Upper lobe of right lung (tissue), 1 donor: ENCODE measurements at places on chromosomes 16 and 17. TPM values are rescaled to one million over a fixed set of nuclear protein-coding genes. Genes with fewer than 3 reads are reported as not detected.

GUCY2D gene
- 2.6 TPM for total RNA-seq

CCL1 gene
- not detected for total RNA-seq

FAM171A2 gene
- total RNA-seq, result 1.8 TPM

BOLA2 gene
- 4.3 TPM for total RNA-seq

PDIA2 gene
- 0.96 TPM for total RNA-seq

ZFPM1 gene
- 8.4 TPM for total RNA-seq

REXO5 gene
- 1.4 TPM for total RNA-seq

TMC7 gene
- total RNA-seq, result 5.0 TPM

HCRT gene
- not detected for total RNA-seq

DNA sequence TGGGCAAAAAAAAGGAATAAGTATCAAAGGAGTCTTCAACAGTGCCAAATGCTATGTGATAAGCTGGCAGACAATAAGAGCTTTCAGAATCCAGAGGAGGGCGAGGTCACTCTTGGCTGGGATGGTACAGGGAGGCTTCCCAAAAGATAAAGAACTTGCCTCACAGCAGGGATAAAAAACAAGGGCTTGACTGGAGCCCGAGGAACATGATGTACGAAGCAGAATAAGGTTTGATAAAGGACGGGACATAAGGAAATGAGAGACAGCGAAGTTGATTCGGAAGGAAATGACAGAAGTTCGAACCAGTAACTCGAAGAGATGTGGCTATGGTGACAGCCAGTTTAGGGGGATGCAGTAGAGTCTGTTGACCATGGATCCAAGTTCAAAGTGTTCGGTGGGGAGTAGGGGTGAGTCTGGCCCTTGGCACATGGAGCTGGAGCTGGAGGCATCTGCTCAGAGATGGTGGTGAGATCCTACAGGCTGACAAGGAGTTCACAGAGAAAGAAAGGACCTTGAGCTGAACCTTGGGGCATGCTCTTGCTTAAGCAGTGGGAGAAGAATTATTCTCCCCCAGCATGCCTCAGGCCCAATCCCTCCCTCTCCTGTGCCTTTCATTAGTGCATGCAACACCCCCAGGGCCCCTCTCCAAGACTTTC is 137.6 kb upstream of the RCVRN start:
- no peaks in the 10 kb centered on the region for H3K27me3 ChIP-seq
- no peak overlapping the region for H3K27ac ChIP-seq
- H3K36me3 ChIP-seq, result no peaks in the 10 kb centered on the region
- DNase-seq, result no peak

- no peak for DNase-seq
- H3K27ac ChIP-seq, result peak overlapping the region; percentile 14
- no peaks in the 10 kb centered on the region for H3K27me3 ChIP-seq
- peaks cover 14% of the 10 kb centered on the region for H3K4me1 ChIP-seq
- no peaks in the 10 kb centered on the region for H3K36me3 ChIP-seq
Measured at GRCh38 chr17:82517230-82517865, 2.2 kb upstream of the FOXK2 start.

GRCh38 chr16:67230809-67231660 is 4.1 kb downstream of the TMEM208 start:
- no peak for DNase-seq
- H3K27me3 ChIP-seq, result no peaks in the 10 kb centered on the region
- H3K4me1 ChIP-seq, result peaks cover 12% of the 10 kb centered on the region
- H3K36me3 ChIP-seq, result peaks cover 79% of the 10 kb centered on the region
- H3K27ac ChIP-seq, result no peak overlapping the region

- H3K27me3 ChIP-seq, result no peaks in the 10 kb centered on the region
- peak overlapping the region; percentile 72 for H3K27ac ChIP-seq
- H3K4me3 ChIP-seq, result no peak overlapping the region
- H3K36me3 ChIP-seq, result no peaks in the 10 kb centered on the region
Measured at GRCh38 chr17:49739641-49740271, 24.2 kb downstream of the FAM117A start.

GRCh38 chr16:75402159-75402820 is 31.0 kb downstream of the CFDP1 start:
- H3K4me3 ChIP-seq, result no peak overlapping the region
- H3K36me3 ChIP-seq, result no peaks in the 10 kb centered on the region
- DNase-seq, result no peak
- H3K4me1 ChIP-seq, result peaks cover 13% of the 10 kb centered on the region
- no peak overlapping the region for H3K27ac ChIP-seq

GRCh38 chr17:42271779-42272035 is 4.5 kb downstream of the STAT5B start:
- no peak for DNase-seq
- no peak overlapping the region for H3K27ac ChIP-seq
- no peaks in the 10 kb centered on the region for H3K27me3 ChIP-seq
- no peaks in the 10 kb centered on the region for H3K36me3 ChIP-seq
- no peak overlapping the region for H3K4me3 ChIP-seq

DNA sequence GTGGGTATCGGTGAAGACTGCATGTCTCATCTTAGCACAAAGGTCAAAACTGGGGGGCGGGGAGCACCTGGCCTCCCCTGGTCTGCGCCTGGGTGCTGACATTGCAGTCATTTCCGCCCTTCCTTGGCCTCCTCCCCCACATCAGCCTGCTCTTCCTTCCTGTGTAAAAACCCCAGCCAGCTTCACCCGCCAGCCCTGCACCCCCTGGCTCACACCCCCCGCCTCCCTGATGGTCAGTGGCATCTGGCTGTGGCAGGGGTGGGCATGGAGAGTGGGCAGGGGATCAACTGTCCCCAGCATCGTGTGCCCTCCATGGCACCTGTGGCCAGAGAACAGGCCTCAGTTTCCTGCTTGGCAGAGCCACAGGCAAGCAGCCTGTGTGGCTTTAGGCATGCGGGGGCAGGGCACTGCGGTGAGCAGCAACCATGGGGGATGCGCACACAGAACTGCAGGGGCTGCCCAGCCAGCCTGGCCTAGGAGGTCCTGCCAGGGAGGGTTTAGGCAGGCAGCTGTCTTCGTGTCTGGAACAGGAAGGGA is 26.5 kb upstream of the LASP1NB start:
- no peaks in the 10 kb centered on the region for H3K27me3 ChIP-seq
- peak; percentile 74 for DNase-seq
- H3K4me3 ChIP-seq, result peak overlapping the region; percentile 14
- H3K36me3 ChIP-seq, result peaks cover 60% of the 10 kb centered on the region

DNA sequence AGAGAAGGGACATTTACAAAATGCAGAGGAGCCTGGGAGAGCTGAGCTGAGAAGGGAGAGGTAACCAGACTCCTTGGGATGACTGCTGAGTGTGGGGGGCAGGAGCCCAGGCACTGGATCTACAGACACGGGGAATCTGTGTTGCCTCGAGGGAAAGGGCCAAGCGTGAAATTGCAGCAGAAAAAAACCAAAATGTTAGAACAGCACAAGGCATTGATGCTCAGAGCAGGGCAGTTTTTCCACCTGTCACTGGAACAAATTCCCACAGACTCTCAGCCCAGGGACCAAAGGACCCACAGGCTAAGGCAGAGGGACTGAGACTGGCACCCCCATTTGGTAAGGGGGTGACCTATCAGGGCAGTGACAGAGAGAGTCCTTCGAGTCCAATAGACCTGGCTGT is 2.0 kb downstream of the PITPNM3 start:
- peak overlapping the region; percentile 68 for H3K27ac ChIP-seq
- peaks cover 26% of the 10 kb centered on the region for H3K4me1 ChIP-seq
- H3K27me3 ChIP-seq, result peaks cover 9% of the 10 kb centered on the region
- H3K36me3 ChIP-seq, result no peaks in the 10 kb centered on the region
- H3K4me3 ChIP-seq, result no peak overlapping the region
- no peak for DNase-seq

- H3K36me3 ChIP-seq, result no peaks in the 10 kb centered on the region
- no peak overlapping the region for H3K27ac ChIP-seq
- H3K4me1 ChIP-seq, result no peaks in the 10 kb centered on the region
- no peak overlapping the region for H3K4me3 ChIP-seq
Measured at GRCh38 chr17:39376434-39376833, 25.0 kb downstream of the FBXL20 start.

DNA sequence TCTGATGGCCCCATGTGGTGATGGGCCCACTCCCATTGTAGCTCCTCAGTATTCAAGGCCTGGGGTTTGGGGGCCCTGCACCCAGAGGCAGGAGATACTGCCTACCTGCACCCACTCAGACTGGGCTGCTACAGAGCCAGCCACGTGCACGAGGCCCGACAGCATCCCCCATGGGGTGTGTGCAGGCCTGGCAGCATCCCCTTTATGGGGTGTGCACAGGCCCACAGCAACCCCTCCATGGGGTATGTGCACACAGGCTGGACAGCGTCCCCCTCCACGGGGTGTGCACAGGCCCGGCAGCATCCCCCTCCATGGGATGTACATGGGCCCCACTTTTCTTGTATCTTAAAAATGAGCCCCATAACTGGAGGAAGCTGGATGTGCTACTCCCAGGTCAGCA is 156.0 kb downstream of the RBFOX3 start:
- H3K4me1 ChIP-seq, result no peaks in the 10 kb centered on the region
- no peak for DNase-seq

- H3K36me3 ChIP-seq, result no peaks in the 10 kb centered on the region
- no peaks in the 10 kb centered on the region for H3K4me1 ChIP-seq
- H3K27ac ChIP-seq, result no peak overlapping the region
- H3K27me3 ChIP-seq, result no peaks in the 10 kb centered on the region
- no peak overlapping the region for H3K4me3 ChIP-seq
- no peak for DNase-seq
Measured at GRCh38 chr16:82888591-82889001, 261.8 kb downstream of the CDH13 start.

- H3K4me3 ChIP-seq, result no peak overlapping the region
- H3K36me3 ChIP-seq, result no peaks in the 10 kb centered on the region
- H3K4me1 ChIP-seq, result no peaks in the 10 kb centered on the region
- no peak overlapping the region for H3K27ac ChIP-seq
- H3K27me3 ChIP-seq, result no peaks in the 10 kb centered on the region
Measured at GRCh38 chr17:71057448-71057847, 888.1 kb downstream of the KCNJ2 start.

- DNase-seq, result peak; percentile 68
- no peak overlapping the region for H3K27ac ChIP-seq
Measured at GRCh38 chr17:48791128-48792032, 25.6 kb downstream of the TTLL6 start.

DNA sequence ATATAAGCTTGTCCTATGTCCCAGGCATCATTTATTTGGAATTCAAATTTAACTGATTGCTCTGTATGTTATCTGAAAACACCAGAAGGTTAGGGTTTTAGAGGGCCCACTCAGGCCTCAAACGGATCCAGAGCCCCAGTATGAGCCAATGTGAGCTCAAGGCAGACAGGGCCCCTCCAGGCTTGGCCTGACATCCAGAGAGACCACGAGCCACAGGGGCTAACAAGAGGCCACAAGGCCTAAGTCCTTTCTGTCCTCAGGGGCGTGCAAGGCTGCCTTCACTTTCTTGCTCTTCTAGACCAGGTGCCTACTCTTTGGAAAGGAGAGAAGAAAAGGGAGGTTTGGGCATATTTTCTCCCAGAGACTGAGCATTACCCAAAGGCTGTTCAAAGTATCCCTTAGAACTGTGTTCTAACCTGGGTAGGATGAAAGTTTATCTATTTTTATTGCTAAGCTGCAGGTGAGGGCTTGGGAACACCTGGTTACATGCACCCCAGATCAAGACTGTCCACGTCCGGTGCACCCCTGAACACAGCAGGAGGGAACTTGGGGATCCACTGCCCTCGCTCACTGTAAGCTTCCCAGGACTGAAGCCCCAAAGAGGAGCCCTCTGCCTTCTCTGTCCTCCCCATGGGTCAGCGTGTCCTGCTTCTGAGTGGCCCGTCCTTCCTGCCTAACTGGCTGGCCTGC is 1.5 kb upstream of the ENGASE start:
- H3K36me3 ChIP-seq, result peaks cover 9% of the 10 kb centered on the region
- no peak overlapping the region for H3K4me3 ChIP-seq
- peak; percentile 41 for DNase-seq
- H3K27ac ChIP-seq, result no peak overlapping the region
- peaks cover 7% of the 10 kb centered on the region for H3K4me1 ChIP-seq

GRCh38 chr17:48630009-48630924 is 4.1 kb upstream of the HOXB9 start:
- peaks cover 100% of the 10 kb centered on the region for H3K27me3 ChIP-seq
- no peak overlapping the region for H3K27ac ChIP-seq
- H3K4me1 ChIP-seq, result peaks cover 15% of the 10 kb centered on the region
- no peak overlapping the region for H3K4me3 ChIP-seq
- H3K36me3 ChIP-seq, result no peaks in the 10 kb centered on the region

DNA sequence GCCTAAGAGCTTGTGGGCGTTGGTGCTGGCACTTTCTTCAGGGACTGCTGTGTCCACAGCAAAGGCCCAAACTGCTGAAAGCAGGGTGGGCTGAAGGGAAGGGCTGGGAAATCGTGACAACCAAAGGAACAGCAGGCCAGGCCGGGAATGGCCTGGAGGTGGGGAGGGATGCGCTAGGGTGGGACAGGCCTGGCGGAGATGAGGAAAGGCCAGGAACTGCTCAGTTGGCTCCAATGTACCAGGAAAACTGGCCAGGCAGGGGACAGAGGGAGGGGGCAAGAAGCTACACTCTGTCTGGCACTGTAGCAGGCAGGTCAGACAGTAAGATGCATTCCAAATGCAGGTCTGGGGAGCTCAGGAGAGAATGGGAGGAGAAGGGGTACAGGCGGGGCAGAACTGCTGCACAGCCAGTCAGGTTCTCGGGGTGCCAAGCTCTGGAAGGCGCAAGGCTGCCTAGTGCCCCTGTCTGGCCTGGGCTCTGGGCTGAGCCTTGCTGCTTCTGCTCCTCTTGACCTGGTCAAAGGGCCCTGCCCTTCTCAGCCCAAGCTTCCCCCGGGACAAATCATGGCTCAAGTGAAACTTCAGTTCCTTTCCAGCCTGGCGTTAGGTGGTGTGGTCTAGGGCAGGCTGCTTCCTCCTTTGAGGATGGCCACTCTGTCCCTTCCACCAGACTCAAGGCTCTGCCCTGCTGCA is 7.3 kb downstream of the PNMT start:
- H3K27me3 ChIP-seq, result peaks cover 11% of the 10 kb centered on the region
- peaks cover 24% of the 10 kb centered on the region for H3K4me1 ChIP-seq
- peak overlapping the region; percentile 39 for H3K27ac ChIP-seq
- no peaks in the 10 kb centered on the region for H3K36me3 ChIP-seq

DNA sequence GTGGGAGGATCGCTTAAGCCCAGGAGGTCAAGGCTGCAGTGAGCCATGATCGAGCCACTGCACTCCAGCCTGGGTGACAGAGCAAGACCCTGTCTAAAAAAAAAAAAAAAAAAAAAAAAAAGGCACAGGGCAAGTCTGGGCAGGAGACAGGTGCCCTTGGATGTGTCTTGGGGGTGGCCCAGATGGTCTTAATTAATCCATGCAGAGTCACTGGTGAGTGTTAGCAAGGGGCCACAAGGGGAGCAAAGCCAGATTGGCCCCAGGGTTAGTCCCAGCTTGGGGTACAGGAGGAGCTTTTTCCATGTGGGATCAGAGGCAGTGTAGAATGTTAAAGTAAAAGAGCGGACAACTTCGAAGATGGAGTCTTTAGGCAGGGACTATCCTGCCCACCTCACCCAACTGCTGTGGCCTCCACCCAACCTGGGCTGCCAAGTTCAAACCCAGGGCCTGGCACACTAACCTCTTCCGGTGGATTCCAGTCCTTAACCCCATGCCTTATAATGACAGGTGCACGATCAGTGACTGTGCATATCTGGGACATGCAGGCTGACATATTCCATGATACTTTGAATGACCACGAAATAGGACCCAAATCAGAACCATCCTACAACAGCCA is 32.2 kb upstream of the MFSD6L start:
- no peaks in the 10 kb centered on the region for H3K4me1 ChIP-seq
- H3K4me3 ChIP-seq, result no peak overlapping the region
- H3K36me3 ChIP-seq, result no peaks in the 10 kb centered on the region
- peaks cover 16% of the 10 kb centered on the region for H3K27me3 ChIP-seq
- DNase-seq, result no peak
- no peak overlapping the region for H3K27ac ChIP-seq

- DNase-seq, result no peak
- no peaks in the 10 kb centered on the region for H3K27me3 ChIP-seq
- H3K36me3 ChIP-seq, result no peaks in the 10 kb centered on the region
- no peaks in the 10 kb centered on the region for H3K4me1 ChIP-seq
- no peak overlapping the region for H3K27ac ChIP-seq
- no peak overlapping the region for H3K4me3 ChIP-seq
Measured at GRCh38 chr17:20095336-20096080, 86.3 kb downstream of the SPECC1 start.
